ENCODE measurements at places on chromosomes 11 and 22.
A peak's percentile ranks its signal among the peaks of the same experiment; 100 is the strongest.

DNA sequence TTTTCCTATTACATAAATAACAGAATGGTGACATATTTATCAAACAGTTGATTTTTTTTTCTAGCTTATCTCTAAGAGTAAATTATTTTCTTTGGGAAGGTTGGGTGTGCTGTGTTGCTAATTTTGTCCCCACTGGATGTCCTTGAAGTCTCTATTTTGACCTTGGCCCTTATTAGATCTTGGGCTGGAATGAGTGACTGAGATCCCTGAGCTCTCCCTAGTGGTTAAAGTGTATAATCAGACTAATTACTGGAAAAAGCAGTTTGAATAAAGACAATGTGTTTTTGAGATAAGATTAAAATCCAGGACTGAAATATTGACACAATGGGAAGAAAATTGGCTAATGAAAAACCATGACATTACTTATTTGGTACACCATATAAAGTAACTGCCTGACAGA lies 56.1 kb downstream of the AASDHPPT start:
- DNase-seq, result no peak

DNA sequence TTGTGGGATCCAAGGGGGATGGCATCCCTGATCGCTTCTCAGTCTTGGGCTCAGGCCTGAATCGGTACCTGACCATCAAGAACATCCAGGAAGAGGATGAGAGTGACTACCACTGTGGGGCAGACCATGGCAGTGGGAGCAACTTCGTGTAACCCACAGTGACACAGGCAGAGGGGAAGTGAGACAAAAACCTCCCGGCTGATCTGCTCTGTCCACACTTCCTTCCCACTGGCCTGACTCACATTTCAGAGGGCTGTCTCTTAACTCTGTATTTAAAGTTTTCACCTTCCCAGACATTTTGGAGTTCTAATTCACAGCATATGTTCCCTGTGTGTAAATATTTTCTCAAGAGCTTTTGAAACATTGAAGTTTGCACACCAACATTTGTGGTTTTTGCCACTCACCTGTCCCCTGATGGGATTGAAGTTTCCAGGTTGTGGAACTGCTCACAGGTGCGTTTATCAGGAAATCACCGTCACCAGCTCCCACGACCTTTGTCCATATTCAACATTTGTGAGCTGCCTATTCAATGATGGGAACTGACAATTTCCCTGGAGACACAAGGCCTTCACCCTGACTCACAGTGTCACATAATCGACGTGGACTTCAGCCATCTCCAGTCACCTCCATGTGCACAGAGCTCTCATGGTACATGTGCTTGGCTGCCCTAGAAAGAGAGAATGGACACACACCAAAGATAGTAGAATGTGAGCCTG lies 99.2 kb downstream of the VPREB1 start:
- no peak for DNase-seq

DNA sequence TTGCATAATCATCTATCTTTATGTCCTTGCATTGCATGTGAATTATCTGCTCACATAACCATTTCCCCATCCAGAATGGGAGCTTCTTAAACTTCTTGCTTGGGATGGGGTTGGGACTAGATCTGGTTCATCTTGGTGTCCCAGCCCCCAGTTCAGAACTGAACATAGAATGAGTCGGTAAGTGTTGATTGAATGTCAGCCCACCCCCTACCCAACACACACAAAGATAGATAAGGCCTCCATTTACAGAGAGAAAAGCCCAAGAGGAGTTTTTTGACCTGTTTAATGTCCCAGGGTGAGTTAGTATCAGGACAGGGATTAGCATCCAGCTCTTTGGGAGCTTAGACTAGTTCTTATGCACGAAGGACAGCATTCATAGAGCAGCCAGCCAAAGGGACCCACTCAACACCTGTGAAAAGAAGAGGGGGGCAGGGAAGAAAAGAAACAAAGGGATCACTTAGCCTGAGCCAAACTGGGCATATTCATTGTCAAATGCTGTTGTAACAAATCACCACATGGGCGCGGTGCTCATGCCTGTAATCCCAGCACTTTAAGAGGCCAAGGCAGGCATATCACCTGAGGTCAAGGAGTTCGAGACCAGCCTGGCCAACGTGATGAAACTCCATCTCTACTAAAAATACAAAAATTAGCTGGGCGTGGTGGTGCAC lies 57.4 kb downstream of the CHRDL2 start:
- DNase-seq, result no peak

DNA sequence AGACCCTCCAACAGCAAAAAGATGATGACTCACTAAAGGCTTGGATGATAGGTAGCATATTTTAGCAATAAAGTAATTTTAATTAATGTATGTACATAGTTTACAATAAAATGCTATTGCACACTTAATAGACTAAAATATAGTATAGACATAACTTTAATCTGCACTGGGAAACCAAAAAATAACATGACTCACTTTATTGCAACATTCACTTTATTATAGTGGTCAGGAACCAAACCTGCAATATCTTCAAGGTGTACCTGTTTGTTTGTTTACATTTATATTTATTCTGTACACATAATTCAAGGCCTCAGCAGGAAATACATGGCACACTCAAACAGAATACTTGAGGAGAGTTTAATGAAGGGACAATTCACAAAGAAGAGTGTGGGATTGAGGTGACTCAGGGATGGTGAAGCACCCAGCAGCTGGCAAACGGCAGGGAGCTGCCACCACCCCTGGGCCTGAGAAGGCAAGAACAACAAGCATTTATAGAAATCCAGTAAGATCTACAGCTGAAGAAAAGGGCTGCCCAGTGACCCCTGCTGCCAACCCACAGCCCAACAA lies 51.5 kb upstream of the POU2AF2 start:
- no peak for DNase-seq

DNA sequence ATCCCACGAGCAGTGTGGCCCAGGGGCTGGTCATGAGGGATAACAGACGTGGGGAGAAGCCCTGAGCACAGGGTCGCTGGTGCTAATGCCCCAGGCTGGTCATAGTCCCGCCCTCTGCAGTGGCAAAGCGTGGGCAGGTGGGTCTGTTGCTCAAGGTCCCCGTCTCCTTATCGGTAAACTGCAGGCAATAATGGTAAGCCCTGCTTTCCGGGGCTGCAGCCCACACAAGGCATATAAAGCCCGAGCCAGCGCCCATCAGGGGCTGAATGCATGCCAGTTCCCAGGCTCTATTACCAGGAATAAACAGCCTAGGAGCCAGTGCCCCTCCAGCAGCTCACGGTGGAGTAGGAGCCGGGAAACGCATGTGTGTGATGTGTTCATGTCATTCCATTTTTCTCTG lies 261.0 kb downstream of the BRD1 start:
- no peak for DNase-seq

DNA sequence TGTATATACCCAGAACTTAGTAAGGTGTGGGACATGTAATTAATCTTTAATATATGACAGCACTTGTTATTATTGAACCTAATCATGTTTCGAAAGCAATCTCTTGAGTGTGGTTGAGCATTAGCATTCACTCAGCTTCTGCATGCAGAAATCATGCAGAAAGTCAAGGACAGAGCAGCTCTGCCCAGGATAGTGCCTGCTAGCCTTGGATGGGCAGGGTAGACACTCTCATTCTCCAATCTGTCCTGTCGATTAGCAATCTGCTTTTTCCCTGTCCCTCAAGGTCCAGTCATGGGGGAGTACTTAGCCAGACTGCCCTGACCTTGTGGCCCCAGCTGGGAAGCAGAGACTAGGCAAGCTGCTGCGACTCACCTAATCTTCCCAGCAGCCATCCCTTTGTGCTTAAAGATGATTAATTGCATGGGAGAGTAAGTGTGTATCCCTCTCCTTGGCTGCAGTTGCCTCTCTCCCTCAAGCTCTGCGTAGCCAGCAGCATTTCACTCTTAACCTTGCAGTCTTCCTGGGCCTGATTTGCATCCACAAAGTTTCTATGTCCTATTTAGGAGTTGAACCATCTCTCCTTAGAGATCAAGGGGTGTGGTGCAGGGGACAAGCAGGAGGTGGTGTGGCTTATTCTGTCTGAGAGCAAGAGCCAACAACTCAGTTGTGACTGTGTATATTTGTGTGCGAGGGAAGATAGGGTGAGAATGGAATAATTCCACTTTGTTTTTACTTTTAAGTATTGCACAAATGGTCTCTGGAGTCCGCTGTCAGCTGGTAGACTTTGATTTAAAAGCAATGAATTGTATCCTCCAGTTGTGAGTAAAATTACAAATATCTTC lies 101.4 kb downstream of the FDX1 start:
- DNase-seq, result no peak

DNA sequence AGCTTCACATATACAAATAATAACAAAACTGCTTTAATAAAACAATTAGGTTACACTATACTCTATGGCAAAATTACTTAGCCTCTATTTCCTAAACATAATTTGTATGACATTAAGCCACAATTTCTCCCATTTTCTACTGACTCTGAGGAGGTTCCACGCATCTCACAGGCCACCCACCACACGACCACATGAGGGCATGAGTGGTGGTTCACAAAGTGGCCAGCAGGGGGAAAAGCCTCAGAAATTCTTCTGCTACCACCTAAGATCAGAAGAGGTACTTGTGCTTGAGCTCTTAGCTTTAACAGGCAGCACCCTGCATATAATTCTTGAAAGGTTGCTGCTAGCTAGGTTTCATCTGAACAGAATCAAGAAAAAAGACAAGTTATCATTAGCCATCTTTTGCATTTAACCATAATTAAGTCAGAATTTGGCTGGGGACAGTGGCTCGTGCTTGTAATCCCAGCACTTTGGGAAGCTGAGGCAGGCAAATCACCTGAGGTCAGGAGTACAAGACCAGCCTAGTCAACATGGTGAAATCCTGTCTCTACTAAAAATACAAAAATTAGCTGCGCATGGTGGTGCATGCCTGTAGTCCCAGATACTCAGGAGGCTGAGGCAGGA lies 7.7 kb downstream of the LPXN start:
- peak; percentile 55 for DNase-seq

GRCh38 chr11:117187799-117188481 lies 9.4 kb downstream of the SIDT2 start:
- no peak for DNase-seq

DNA sequence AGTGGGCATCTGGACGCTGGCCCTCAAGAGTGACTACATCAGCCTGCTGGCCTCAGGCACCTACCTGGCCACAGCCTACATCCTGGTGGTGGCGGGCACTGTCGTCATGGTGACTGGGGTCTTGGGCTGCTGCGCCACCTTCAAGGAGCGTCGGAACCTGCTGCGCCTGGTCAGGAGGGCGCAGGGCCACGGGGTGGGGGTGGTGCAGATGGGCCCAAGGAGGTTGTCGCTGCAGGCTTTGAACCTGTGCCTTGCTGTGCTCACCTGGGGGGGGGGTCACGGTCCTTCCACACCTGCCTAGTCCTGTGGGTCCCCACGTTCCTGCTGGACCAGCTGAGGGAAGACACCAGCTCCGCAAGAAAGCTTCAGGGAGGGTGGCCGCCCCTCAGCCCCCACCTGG lies 3.5 kb downstream of the CD151 start:
- no peak for DNase-seq

- DNase-seq, result peak; percentile 56
Measured at GRCh38 chr11:61657566-61658290, 22.5 kb upstream of the DAGLA start.

GRCh38 chr11:10051868-10052586 lies 242.0 kb downstream of the SBF2 start:
- no peak for DNase-seq

DNA sequence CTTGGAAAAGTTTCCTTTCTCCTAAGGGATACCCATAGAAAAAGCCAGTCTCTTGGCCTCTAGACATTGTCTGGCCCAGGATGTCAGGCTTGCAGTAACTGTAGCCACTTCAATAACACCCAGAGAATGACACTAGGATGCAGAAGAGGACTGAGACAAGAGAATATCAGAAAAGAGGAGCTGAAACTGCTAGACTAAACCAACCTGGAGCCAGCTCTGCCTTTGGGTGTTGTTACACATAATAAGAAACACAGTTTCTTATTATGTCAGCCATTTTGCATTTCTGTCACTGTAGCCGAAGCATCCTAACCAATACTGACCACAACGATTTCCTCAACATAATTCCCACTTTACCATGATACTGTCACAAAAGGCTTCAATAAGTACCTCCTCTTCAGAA lies 72.2 kb upstream of the RCN1 start:
- DNase-seq, result no peak

- no peak for DNase-seq
Measured at GRCh38 chr11:78196661-78197091, 8.0 kb downstream of the USP35 start.

DNA sequence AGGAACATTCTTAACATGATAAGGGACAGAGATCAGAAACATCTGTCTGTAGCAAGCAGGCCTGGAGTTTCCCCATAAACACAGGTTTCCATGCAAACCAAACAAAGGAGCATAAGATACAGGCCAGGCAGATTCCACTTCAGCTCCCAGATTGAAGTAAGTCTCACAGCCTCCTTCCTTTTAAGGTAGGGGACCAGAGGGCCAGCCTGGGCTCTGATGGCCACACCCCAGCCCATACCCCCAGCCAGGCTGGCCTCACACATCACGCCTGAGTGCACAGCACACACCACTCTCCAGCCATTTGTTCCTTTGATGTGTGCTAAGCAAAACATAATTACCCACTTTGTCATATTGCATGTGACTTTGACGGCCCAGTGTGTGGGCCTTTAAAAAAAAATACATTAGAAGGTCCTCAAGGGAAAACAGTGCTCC lies 518.7 kb downstream of the NTM start:
- peak; percentile 41 for DNase-seq

- DNase-seq, result no peak
Measured at GRCh38 chr11:70104419-70104818, 26.3 kb downstream of the ANO1 start.

DNA sequence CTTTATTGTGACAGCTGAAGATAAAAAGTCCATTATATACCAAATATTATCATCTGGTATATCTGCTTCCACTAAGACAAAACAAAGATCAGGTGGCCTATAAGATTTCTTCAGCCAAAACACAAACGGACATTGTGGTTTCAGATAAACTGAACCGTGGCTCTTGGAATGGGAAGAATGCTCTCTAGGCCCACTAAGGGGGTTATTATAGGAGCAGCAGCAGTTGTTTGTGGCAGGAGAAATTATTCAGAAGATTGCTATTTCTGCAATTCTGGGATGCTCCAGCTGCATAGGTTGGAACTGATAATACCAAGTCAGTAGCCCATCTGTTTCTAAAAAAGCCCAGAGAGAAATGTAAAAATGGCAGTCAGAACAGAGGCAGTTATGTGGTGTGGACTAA lies 145.3 kb downstream of the NCAM1 start:
- peak; percentile 89 for DNase-seq

GRCh38 chr11:126914166-126914565 lies 86.4 kb downstream of the KIRREL3 start:
- DNase-seq, result no peak

DNA sequence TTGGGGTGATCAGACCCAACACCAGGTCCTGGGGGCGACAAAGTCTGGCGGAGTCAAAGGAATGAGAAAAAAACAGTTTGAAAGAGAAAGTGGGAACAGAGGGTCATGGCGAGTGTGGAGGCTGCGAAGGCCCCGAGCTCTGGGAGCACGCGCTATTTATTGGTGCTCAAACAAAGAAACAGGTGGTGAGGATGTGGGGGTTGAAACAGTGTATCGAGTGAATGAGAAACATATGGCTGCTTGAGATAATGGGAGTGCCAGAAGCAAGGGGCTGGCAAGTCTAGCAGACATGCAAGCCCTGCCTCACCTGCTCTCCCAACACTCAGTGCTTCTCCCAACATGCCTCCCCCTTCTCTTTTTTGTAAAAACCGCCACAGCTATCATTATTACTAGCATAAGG lies 7.8 kb upstream of the DUSP18 start:
- DNase-seq, result no peak

All from A172 (cell line).